ENCODE measurements at places on chromosomes 5 and 9.

- DNase-seq: no peak
These were observed 24.1 kb downstream of the CDK5RAP2 start for GRCh38 chr9:120555839-120556238.

GRCh38 chr9:100170085-100170484, 71.0 kb downstream of the INVS start:
- no peak for DNase-seq

- no peak for DNase-seq
These were observed 43.7 kb upstream of the ITGA1 start for GRCh38 chr5:52743970-52744369.

GRCh38 chr9:81776834-81777233, 87.5 kb upstream of the TLE1 start:
- no peak for DNase-seq

All from nephron progenitor cell (in vitro differentiated cells).